ENCODE measurements at places on chromosomes 5 and 9.

GRCh38 chr9:129306318-129306973 lies 128.4 kb upstream of the IER5L start:
- DNase-seq, result no peak

DNA sequence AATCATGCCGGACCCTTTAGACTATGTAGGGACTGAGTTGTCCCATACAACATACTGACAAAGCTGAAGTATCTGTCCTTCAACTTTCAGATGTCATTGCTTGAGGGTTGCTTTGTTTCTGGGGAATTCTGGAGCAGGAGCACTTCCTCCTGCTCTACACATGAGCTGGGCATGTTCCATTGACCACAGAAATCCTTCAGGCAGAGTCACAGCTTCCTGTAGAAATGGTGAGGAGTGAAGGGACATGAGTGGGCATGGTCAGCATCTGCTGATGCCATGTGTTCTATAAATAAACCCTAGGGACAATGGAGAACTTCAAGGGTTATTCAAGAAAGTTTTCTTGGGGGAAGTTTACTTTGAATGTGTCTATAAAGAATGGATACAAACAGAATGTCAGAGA lies 296.6 kb upstream of the FBXL7 start:
- DNase-seq, result no peak

DNA sequence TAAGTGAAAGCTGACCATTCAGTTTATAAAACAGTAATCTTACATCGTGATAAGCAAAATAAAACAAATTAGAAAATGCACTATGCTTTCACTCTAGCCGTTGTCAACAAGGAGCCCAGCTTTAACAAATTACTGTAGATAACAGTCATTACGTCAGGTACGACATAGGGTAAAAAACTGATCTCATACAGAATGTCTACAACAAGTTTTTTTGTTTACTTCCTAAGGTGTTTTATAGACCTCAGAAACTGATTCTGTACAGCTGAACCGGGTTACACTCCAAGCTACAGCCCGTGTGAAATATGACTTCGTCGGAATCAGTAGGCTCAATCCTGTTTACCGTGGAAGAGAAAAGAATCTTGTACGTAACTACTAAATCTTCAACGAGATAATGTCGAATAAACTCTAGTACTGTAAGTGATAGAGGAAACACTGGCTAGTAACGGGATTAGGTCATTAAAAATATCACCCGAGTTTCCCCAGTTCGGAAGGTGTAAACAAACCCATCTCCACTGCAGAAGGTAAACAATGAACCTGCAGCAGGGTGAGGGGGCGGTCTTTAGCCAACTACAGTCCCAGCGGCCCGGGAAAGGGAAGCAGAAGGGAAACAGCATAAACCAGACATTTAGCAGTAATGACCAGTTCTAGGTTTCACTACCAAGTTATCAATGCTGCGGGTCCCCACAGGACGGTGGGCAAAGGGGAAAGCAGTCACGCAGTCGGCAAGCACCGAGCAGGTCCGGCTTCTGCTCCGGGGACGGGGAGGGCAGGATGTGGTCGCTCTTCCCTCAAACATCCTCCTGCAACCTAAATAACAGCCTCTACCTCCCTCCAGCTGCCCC lies 1.1 kb downstream of the RICTOR start:
- DNase-seq, result peak; percentile 66

DNA sequence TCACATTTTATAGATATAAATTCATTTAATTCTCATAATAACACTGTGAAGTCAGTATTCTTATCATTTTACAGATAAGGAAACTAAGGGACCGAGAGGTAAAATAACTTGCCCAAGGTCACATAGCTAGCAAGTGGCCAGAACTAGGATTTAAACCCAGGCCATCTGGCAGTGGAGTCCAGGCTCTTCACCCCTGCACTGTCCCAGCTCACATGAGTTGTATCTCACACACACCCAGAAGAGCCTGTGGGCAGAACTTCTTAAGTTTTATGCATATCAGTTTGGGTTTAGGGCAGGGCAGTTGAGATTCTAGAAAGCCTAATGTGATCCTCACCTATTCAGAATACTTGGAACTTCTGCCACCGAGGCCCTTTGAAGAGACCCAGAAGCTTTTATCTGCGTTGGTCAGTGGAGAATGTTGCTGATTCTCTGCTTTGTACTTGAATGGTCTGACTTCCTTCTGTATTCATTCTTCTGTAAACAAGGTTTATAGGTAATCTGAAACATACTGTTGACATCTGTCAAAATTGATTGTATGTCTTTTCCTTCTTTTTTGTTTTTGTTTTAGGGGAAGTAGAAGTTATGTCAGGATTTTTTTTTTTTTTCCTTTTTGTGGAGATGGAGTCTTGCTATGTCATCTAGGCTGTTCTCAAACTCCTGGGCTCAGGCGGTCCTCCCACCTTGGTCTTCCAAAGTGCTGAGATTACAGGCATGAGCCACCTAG lies 75.8 kb downstream of the KIAA1958 start:
- DNase-seq, result no peak

GRCh38 chr9:92668746-92669526 lies 995 bp downstream of the IPPK start:
- peak; percentile 67 for DNase-seq

DNA sequence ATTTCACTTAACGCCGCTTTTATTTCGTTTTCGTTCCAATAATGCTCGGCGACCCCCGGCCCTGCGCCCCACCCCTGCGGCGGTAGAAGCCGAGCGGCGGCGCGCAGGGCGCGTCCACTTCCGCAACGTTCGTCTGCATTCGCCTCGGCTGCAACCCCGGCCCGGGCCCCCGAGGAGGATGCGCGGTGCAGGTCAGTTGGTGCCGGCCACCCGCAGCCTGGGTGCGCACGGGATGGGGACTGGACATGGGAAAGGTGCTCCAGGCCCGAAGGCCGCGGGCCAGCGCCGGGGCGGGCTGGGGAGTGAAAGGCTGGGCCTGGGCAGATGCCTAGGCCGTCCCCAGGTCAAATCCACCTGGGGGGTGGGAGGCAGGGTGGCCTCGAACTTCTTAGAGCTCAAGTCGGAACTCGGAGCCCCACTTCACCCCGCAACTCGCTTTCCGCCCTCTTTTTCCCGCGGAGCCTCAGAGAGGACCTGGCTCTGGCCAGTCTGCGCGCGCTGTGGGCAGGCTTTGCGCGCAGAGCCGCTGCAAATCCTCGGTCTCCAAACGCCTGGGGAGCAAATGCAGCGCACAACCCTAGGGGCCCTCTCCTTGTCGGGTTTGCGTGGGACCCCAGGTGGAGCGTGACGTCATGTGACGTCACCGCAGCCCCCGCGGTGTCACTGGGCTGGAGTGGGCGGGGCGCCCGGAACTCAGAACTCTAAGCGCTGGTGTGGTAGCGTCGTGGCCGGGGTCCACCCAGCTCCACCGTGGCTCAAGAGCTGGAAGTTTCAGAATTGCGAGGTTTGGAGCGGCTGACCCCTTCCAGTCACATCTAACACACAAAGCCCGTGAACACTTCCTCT lies 3.3 kb downstream of the TLX3 start:
- DNase-seq, result no peak

DNA sequence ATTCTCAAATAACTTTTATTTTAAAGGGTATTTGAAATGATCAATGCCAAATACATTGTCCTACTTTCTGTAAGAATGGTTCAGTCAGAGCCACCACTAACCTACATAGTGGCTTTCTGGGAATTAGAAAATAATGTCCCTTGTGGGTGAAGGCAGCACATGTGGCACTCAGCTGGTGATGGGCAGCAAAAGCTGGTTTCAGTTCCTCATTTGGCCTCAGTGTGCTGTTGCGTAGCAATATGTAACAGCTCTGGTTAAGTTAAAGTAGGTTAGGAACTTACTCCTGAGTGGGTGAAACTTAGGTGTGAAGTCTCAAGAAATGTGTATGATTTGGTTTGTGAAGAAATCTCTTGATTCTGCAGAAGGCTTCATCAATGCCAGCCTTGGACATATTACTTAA lies 99.6 kb upstream of the SPEF2 start:
- DNase-seq, result no peak

- no peak for DNase-seq
Observed at GRCh38 chr9:115032296-115032695, 85.7 kb downstream of the TNC start.

DNA sequence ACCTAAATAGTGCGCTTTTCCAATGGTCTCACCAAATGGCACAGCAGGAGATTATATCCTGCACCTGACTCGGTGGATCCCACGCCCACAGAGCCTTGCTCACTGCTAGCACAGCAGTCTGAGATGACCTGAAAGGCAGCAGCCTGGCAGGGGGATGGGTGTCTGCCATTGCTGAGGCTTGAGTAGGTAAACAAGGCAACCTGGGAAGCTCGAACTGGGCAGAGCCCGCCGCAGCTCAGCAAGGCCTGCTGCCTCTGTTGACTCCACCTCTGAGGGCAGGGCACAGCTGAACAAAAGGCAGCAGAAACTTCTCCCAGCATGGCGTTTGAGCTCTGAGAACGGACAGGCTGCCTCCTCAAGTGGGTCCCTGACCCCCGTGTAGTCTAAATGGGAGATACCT lies 18.1 kb upstream of the ABLIM3 start:
- no peak for DNase-seq

GRCh38 chr5:89712134-89712700 lies 697.3 kb downstream of the CETN3 start:
- DNase-seq, result no peak

GRCh38 chr5:60377826-60378225 lies 322.1 kb downstream of the DEPDC1B start:
- DNase-seq, result no peak

- peak; percentile 70 for DNase-seq
Observed at GRCh38 chr9:32385152-32385884, 875 bp downstream of the ACO1 start.

GRCh38 chr5:2634399-2635176 lies 116.9 kb downstream of the IRX2 start:
- no peak for DNase-seq

GRCh38 chr5:113293068-113293974 lies 141.5 kb downstream of the TSSK1B start:
- DNase-seq, result peak; percentile 41

- DNase-seq, result peak; percentile 46
Observed at GRCh38 chr5:106097340-106097739, 1573.4 kb downstream of the EFNA5 start.

- no peak for DNase-seq
Observed at GRCh38 chr9:10148796-10149195, 464.0 kb downstream of the PTPRD start.

GRCh38 chr9:74255489-74255984 lies 241.6 kb upstream of the RORB start:
- DNase-seq, result no peak

- DNase-seq, result no peak
Observed at GRCh38 chr5:134582281-134582680, 50.3 kb downstream of the SAR1B start.

- no peak for DNase-seq
Observed at GRCh38 chr9:84898188-84898587, 228.7 kb downstream of the NTRK2 start.

GRCh38 chr5:167900340-167900935 lies 391.0 kb upstream of the WWC1 start:
- no peak for DNase-seq

DNA sequence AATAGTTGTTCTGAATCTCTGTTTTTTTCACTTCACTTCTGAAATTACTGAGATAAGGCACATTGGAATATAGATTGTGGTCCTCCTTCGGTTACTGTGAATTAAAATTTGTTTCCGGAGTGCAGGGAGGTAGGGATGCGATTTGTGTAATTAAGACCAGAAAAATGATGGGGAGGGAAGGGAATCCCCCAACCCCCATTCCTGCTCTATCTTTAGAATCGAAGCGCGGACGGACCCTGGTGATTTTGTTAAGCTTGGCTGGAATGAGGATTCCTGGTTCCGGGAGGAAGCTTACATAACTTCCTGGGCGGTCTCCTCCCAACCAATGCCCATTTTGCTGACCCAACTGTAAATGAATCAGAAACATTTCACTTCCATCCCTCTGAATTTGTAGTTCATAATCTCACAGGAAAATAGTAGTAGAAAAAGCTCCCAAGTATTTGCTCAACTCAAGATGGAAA lies 220.1 kb upstream of the MSX2 start:
- no peak for DNase-seq

- DNase-seq, result peak; percentile 81
Observed at GRCh38 chr5:54909911-54910870, 75.2 kb downstream of the ESM1 start.

DNA sequence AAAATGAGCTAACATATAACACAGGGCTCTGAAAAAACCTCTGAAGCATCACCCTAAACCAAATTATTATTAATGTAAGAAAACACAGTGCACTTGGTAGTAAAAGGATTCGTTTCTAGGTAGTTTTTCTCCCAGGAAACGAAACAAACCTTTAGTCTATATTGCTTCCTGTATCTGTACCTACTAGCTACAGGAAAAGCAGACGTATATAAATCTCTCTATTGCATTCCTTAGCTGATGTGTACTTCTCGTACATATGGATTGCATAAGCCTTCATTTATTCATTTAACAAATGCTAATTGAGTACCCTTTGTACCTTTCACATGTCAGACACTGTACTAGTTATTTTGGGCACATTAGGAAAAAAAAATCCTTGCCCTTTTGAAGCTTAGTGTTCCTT lies 85.0 kb upstream of the RASA1 start:
- DNase-seq, result no peak

DNA sequence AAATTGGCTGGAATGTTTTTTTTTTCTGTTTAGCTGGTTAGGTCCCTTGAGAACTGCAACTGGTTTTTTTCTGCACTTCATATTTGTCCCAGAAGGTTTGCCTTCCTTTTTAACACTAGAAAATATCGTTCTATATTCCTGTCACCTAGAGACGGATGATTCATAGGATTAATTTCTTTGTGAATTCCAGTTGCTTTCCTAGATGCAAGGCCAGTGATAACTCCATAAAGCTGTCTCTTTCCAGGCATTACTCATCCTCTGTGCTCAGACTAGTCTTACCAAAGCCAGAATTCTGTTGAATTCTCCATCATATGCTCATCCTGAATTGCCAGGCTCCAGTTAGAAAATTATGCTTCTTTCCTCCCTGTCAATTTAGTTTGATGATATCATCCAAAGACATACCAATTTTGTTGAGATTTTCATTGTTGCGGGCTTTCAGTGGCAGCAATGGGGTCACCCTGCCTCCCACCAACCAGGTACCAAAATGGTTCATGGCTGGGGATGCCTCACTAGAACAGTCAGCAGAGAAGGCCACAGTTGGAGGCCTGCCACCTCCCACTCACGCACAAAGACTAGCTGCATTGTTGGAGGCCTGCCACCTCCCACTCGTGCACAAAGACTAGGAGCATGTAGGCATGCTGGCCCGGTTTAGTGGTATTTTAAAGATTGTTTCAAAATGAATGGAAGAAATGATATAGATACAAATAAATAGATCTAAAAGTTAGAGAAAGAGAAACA lies 8.5 kb downstream of the BAAT start:
- DNase-seq, result no peak

DNA sequence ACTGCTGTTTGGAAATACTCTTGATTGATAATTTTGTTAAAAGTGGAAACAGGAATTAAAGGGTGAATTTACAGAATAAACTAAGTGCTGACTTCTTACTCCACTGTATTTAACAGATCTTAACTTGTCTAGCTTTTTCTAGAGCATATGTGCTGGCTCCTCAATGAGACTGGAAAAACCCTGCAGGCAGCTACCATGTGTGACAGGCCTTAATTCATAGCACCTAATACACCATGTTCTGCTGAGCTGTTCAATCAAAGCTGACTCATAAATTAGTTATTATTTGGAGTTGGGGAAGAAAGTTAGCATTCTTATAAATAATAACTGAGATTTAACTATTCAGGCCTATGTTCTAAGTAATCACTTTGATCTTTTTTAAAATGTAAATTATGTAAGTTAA lies 29.4 kb downstream of the CTNNAL1 start:
- no peak for DNase-seq

GRCh38 chr9:132242621-132243155 lies 80.8 kb downstream of the NTNG2 start:
- DNase-seq, result no peak
